HAP-1 (cell line): ENCODE measurements at places on chromosomes 12 and 14.

DNA sequence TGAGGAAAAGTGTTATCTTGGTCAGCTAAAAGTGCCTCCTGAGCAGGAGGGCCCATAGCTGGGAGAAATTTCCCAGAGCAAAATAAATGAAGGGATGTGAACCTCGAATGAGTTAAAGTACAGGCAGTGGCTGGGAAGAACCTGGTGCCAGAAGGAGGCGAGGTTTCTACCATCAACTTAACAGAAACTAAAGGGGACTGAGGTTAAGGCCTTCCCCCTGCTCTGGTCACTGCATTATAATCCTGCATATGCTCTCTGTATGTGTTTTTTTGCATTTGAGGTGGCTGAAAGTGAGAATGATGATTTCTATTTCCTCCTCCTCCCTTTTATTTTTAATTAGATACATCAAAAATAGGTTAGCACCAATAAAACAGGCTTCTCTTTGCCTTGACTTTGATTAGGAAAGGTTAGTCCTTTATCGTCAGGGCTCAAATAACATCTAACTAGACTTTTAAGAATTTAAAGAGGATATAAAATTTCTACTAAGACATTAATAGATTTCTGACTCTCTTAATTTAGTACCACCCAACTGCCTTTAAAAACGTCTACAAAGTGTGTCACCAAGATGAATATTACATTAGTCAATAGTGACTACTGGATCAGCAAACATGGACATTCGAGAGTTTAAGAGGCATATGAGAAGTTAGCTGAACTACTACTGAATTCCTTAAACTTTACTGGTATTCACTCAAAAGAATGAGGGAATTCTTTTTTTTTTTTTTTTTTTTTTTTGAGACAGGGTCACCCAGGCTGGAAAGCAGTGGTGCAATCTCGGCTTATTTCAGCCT, 49.2 kb downstream of the GALNT4 start:
- DNase-seq, result no peak

DNA sequence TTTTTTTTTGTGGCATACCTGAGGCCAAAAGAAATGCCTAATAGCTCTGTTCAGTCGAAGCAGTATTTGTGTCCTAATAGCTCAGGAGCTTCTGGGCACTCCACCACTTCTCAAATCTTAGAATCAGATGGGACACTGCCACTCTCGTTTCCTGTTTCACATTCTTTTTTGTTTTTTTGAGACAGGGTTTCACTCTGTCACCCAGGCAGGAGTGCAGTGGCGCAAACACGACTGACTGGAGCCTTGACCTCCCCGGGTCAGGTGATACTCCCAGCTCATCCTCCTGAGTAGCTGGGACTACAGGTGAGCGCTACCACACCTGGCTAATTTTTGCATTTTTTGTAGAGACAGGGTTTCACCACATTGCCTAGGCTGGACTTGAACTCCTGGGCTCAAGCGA, 52.7 kb downstream of the SPPL3 start:
- no peak for DNase-seq

DNA sequence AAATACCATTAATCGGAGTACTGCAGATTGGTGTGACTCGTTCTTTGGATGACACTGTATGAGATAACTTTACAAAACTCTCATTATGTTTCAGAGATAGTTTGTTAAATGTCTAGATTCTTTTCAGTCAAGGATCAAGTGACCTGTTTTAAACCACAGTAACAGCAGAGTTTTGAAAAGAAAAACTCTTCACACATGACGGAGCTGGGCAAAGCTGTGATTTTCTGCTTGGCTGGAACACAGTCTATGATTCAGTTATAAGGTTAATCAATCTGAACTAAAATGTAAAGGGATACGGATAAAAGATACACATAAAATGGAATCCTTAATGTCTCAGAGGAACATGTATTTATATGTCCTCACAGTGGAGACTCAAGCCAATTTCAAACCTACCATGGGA, 573.2 kb downstream of the PRKD1 start:
- DNase-seq, result no peak

DNA sequence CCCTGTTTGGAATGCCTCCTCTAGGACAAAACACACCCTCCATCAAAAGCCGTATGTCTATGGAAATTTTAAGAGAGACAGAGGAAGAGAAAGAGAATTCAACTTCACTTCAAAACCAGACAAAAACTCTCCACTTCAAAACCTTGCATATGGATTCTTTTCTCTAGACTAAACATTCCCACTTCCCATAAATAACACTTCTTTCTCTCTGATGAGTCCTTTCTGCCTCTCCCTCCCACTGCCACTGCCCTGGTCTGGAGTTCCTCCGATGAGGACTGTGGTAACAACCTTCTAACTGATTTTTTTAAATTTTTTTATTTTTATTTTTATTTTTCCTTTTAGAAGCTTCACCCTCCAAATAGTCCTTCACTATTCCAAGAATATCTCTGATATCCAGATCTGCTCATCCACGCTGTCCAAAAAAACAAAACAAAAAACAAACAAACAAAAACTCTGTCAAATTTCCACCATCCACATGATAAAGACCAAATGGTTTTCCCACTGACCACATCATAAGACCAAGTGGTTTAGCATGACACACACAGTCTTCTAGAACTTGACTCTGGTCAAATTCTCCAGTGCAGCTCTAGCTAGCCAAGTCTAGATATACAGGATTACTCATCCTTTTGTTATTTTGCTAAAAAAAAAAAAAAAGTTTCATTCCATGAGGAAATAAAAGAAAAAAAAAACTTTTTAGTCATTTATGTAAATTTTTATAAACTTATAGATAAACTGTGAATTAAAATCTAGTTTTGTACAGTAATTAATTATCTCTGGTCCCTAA, 256.0 kb downstream of the PPFIA2 start:
- no peak for DNase-seq

GRCh38 chr12:93125126-93125525, 196.0 kb upstream of the EEA1 start:
- DNase-seq, result no peak

DNA sequence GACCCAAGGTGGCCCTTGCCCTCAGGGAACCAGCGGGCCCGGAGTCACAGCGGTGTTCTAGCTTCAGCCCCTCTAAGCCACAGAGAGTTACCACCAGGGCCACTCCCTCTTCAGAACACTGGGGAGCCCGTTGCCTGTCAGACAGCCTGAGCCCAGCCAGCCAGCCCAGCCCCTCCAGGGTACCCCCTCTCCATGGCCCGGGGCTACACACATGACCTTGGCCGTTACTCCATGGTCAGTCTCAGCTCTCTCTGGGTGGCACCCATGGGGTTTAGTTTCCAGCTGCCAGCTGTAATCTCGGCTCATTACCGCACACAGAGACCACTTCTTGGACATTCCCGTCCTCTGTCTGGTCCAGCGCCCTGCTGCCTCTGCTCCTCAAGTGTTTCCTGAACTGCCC, 35.0 kb downstream of the PPP2R5C start:
- no peak for DNase-seq

DNA sequence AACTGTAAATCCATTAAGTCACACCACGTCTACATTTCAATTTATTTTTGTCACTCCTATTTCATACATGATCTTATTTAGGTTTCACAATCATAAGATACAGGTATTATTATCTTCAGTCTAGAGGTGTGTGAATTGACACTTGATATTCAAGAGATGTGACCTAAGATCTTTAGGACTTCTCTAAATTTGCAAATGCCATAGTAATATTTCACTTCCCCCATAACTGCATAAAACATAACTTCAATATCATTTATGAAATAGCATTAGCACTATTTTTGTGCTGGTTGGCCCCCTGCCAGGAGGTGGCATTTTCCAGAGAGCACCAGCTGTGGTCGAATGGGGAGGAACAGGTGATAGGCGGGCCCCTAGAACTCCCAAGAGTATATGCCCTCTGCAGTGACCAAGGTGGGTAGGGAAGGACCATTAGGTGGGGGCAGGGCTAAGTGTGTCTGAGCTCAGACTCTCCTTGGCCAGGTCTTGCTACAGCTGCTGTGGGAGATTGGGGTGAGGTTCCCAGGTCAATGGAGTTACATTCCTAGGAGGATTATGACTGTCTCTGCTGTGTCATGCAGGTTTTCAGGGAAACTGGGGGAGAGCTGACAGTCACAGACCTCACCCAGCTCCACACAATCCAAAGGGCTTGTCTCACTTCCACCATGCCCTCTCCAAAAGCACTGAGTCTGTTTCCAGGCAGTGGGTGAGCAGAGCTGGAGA, 49.2 kb upstream of the ERGIC2 start:
- DNase-seq, result no peak

DNA sequence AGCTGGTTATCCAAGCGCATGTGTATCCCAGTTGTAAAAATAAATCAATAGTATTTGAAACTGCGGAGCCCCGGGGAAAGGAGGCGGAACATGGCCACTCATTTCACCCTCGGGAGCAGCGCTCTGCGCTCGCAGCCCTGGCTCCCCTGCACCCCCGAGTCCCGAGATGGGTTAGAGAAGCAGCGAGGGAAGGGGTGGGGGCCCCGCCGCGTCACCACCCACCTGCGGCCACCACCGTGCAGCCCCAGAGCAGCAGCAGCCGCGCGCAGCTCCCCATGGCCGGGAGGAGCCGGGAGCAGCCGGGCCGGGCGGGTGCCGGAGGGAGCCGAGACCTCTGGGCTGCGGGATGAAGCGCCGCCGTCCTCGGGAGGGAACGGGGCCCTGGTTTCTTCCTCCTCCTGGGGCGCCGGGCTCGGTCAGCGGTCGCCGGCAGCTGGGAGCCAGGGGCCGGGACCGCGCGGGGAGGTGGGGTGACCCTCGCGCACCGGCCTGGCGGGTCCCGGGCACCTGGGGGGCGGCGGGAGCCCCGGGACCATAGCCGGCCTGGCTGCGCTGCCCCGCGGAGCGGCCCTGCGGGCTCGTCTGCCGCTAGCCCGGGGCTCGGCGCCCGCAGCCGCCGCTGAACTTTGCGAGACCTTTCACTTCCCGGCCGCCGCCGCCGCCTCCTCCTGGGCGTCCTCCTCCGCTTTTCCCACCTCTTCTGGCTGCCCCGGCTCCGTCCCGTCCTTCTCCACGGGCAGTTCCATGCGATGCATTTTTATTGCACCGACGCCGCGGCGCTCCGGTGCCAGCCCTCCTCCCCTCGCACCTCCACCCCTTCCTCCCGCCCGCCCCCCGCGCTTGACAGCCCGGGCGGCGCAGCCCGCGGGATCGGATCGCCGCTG, at the start of gene NTN4:
Gene NTN4 (minus strand): TSS at position 732 of the 884 bp plus-strand sequence. CDS start 455 bp downstream, at position 277.
- peak; percentile 58 for DNase-seq

DNA sequence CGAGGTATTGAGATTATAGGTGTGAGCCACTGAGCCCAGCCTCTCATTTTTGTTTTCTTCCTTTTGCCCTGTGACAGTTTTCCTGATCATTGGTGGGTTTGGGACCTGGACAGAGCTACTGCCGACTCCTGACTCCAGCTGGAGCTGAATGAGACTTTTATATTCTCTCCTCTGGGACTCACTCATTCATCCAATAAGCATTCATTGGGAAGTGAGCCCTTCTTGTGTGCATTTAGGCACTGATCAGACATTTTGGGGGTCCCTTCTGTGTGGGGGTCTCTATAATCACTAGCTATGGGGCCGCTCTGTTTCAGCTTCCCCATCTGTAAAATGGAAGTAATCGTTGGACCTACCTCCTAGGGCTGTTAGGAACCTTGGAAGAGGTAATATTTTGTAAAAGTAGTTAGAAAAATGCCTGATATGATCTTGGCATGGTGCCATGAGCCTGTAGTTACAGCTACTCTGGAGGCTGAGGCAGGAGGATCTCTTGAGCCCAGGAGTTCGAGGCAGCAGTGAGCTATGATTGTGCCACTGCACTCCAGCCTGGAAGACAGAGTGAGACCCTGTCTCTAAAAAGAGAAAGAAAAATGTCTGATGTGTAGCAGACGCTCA, 7.2 kb downstream of the SH2B3 start:
- no peak for DNase-seq

GRCh38 chr14:103528146-103528586, 830 bp upstream of the TRMT61A start:
- DNase-seq, result no peak

GRCh38 chr14:83991666-83992065, 1538.3 kb upstream of the FLRT2 start:
- DNase-seq, result no peak

DNA sequence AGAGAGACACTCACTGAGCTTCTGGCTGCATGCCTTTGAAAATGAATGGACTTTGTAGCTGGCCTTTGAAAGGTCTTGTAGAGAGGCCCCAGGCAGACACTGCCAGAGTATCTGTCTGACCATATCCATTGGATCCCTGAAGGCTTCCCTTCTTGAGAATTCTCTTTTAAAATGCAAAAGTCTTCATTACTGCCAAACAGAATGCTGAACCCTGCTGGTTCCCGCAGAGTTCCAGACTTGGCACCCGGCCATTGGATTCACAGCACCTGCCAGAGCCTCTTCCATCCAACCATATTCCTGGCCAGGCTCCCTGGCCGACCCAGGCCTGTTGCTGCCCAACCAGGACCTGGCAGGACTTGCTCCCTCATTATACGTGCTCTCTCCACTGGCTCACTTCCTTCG, 182.5 kb downstream of the GXYLT1 start:
- peak; percentile 55 for DNase-seq

DNA sequence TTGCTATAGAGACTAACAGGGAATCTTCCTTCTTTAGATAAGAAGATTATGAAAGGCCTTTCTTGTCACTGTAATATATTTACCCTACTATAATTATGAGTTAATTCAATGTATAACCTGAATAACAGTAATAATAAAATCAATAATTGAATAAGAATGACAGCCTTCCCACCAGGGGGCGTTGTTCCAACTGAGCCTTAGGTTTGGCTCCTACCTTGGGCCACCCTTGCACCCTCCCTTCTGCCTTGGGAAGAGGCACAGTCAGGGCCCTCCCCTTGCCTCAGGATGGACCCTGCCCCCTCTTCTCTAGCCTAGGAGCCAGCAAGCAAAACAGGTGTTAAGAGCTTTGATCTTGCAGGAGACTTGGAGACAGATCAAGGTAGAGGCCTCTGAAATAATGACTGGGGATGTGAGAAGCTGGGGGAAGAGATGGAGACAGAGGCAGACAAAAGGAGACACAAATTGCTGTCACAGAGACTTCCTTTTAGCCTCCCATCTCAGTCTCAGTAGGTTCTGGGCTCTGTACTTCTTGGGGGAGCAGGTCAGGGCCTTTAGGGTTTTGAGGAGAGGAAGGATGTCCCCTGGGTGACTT, 40.1 kb upstream of the CISTR start:
- no peak for DNase-seq

DNA sequence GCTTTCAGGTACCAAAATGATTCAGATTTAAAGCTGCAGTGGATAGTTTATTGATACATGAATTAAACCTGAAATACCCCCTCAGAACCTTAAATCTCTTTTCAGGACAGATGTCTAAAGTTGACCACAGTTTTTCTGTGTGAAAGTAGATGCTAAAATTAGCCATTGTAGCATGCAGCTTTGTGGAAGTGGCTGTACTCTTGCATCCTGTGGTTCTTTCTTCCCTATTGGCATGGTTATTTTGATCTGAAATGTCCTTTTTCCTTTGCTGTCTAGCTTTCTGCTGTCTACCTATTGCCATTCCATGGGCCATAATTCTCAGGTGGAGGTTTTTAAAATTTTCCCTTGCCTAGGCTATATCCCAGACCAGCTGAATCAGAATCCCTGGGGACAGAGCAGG, 455.6 kb downstream of the ZFP36L1 start:
- DNase-seq, result no peak

- DNase-seq, result no peak
These were observed 3.8 kb downstream of the ETV6 start for GRCh38 chr12:11653215-11653753.

- DNase-seq, result no peak
These were observed 154.5 kb upstream of the FKBP4 start for GRCh38 chr12:2640281-2640680.
